ENCODE measurements at places on chromosomes 11 and 22.

DNA sequence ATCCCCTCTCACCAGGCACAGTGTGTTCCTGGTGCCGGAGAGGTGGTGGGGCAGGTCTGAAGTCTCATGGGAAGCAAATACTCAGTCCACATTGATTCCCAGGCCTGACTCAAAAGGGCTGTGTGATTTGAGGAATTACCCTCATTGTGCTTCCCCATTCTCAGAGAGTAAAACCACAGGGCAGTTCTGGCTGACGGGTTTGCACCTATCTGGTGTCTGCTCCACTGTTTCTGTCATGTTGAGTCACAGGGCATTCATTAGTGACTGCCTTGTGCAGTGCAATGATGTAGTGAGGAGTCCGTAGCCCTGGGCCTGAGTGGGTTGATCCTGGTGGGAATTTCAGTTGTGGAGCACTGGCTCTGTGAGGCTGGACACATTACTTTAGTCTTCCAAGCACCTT is 85.2 kb upstream of the ARHGAP20 start:
- no peak for DNase-seq

DNA sequence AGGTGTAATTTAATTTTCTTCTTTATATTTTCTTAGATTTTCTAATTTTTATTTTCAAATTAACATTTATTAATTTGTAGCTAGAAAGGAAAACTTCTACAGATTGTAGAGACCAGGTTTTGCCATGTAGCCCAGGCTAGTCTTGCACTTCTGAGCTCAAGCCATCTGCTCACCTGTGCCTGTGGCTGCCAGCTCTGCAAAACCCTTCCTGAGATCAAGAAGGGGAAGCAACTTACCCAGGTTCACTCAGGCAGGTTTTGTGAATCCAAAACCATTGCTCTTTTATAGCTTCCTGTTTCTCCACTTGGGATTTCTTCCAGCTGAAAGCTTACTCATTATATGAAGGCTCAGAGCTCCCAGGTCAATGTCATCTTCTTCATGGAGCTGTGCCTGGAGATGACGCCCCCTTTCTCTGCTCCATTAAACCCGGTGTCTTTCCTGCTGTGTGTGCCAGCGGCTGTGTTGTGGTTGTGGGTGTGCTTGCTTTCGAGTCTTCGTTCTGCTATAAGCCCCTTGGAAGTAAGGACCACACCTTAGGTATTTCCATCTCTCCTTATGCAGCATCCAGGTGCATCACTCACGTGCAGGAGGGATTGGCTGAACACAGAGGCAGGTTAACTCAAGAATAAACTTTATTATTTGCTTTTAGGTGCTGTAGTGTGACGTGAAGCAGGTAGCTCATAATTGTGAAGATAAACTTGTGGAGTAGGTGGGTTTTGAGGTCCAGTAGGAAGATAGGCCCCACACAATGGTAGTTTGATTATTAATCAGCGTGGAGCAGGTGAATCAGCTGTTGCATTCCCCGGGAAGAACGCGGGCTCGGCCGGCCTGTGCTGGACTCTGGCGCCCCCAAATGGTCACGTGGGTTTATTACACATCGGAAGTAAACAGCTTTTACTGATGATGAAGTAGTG is 42.2 kb upstream of the INCENP start:
- no peak for DNase-seq

- no peak for DNase-seq
Measured at GRCh38 chr22:44201665-44202064, 20.9 kb downstream of the PARVG start.

- no peak for DNase-seq
Measured at GRCh38 chr11:94638902-94639373, 71.8 kb downstream of the PIWIL4 start.

DNA sequence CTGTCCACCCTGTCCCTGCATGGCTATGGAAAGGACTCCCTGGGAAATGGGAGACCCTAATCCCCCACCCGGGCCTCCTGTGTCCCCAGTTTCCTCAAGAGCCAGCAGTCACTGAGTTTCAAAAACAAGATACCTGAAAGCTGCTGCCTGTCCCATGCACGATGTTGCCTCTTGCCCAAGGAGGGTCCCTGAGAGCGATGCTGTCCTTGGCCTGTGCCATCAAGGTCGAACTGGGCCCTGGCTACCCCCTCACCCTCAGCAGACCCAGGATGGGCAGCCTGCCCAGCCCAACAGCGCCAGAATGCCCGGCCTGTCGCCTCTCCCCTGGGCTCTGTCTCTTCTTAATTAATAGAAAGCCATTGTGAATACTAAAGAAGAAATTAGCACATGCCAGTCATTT is 104.5 kb upstream of the LMO1 start:
- no peak for DNase-seq

GRCh38 chr11:102306048-102306597 is 11.2 kb upstream of the BIRC3 start:
- DNase-seq: no peak

- no peak for DNase-seq
Measured at GRCh38 chr11:112396076-112396475, 135.4 kb upstream of the PLET1 start.

DNA sequence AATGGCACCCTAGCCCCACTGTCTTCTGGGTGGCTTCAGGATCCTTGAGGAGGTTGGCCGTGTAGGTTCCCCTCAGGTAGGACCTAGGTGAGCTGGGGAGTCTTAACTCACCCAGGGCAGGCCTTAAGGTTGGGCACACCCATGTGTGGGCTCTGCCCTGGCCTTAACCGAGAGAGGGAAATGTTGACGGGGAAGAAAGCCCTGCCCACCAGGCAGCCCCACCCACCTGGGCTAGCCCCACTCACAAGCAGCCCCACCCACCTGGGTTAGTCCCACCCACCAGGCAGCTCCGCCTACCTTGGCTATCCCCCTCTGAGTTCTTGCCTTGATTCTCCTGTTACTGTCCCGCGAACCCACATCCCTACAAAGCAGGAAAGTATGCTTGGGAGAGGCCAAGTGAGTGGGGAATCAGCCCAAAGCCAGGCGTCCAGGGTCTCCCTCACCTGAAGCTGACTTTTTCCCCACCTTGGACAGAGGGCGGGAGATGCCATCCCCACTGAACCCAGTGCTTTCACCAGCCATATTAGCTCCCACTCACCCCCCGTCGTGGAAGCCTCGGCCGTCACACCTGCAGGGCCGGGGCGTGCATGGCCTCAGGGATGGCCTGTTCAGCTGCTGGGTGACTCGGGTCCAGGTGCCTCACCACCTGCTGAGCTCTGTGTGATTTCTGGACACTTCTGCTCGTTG is at the start of gene MYEOV:
Gene MYEOV (plus strand): TSS at position 337 of the 687 bp plus-strand sequence. CDS start 1,200 bp downstream, outside the sequence.
- DNase-seq: no peak
